Peyer's patch (tissue), 4 donors: ENCODE measurements at places on chromosomes 7 and 10. TPM values are rescaled to one million over a fixed set of nuclear protein-coding genes. Genes with fewer than 3 reads are reported as not detected.

ZNF503 gene
- 9.1 TPM for total RNA-seq

INTS1 gene
- 130 TPM for total RNA-seq

- no peaks in the 10 kb centered on the region for H3K4me1 ChIP-seq
- H3K27ac ChIP-seq = no peak overlapping the region
- no peak overlapping the region for H3K4me3 ChIP-seq
- no peaks in the 10 kb centered on the region for H3K36me3 ChIP-seq
- peaks cover 45% of the 10 kb centered on the region for H3K27me3 ChIP-seq
Measured at GRCh38 chr10:133231946-133232574, 2.0 kb downstream of the UTF1 start.

- no peaks in the 10 kb centered on the region for H3K36me3 ChIP-seq
- peaks cover 14% of the 10 kb centered on the region for H3K4me1 ChIP-seq
- DNase-seq = peak; percentile 66
- no peaks in the 10 kb centered on the region for H3K27me3 ChIP-seq
Measured at GRCh38 chr10:46552526-46553237, 3.8 kb downstream of the GPRIN2 start.

NDUFA5 gene
- 35.7 TPM for total RNA-seq

GRCh38 chr7:104903846-104904245 is 110.2 kb upstream of the KMT2E start:
- no peaks in the 10 kb centered on the region for H3K36me3 ChIP-seq
- no peaks in the 10 kb centered on the region for H3K27me3 ChIP-seq
- H3K4me1 ChIP-seq = no peaks in the 10 kb centered on the region

DNA sequence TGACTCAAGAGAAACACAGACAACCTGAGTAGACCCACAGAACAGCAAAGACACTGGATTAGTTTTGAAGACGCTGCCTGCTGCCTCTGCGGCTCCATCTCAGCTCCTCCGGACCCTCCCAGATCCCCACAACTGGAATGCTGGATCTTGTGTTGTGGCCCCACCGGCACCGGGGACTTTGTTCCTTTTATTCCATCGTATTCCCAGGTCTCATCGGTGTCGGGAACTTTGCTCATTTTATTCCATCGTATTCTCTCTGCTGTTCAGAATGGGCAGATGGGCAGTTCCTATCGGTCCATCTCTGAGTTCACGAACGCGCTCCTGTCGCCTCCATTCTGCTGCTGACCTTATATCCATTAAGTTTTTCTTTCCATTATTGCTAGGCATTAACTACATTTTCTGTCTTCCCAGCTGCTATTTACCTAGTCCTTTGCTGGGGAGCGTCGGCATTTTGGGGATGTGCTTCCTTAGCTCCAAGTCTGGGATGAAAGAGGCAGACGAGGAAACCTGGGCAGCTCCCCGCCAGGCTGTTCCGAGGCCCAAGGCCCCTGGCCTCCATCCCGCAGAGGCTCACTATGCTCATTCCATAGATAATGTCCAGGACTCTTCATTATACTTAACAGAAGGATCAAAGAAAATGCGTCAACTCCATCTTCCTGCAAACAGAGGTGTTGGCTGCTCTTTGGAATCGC is 192.4 kb downstream of the MAD1L1 start:
- peaks cover 3% of the 10 kb centered on the region for H3K4me1 ChIP-seq
- no peak overlapping the region for H3K4me3 ChIP-seq
- H3K36me3 ChIP-seq = peaks cover 7% of the 10 kb centered on the region

DNA sequence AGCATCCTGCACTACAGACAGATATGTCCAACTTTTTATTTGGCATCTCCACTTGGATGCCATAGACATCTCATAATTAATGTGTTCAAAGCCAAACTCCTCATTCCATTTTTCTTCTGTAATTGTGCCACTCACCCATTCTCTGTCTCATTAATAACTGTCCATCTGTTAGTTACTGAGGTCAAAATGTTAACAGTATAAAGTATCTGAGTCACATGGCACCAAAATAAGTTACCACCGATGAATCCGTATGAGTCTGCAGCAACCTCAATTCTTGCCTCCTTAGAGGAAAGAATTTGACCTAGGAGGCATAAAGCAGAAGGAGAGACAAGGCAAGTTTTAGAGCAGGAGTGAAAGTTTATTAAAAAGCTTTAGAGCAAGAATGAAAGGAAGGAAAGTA is 16.5 kb upstream of the NT5C3A start:
- no peaks in the 10 kb centered on the region for H3K4me1 ChIP-seq
- H3K36me3 ChIP-seq = no peaks in the 10 kb centered on the region
- no peak overlapping the region for H3K4me3 ChIP-seq
- no peak for DNase-seq
- no peak overlapping the region for H3K27ac ChIP-seq
- H3K27me3 ChIP-seq = no peaks in the 10 kb centered on the region
